ENCODE measurements at places on chromosomes 1 and 21. TPM values are rescaled to one million over a fixed set of nuclear protein-coding genes. Genes with fewer than 3 reads are reported as not detected.

PERM1 gene
- polyA plus RNA-seq, result 3.3 TPM

GRCh38 chr21:18089786-18090185 is 154.8 kb upstream of the CHODL start:
- no peak for DNase-seq

IRF6 gene
- polyA plus RNA-seq, result 0.34 TPM

SIPA1L2 gene
- 36.0 TPM for polyA plus RNA-seq

SPTA1 gene
- polyA plus RNA-seq, result 3.2 TPM

NUP210L gene
- polyA plus RNA-seq, result 0.03 TPM

CLCNKB gene
- not detected for polyA plus RNA-seq

DNA sequence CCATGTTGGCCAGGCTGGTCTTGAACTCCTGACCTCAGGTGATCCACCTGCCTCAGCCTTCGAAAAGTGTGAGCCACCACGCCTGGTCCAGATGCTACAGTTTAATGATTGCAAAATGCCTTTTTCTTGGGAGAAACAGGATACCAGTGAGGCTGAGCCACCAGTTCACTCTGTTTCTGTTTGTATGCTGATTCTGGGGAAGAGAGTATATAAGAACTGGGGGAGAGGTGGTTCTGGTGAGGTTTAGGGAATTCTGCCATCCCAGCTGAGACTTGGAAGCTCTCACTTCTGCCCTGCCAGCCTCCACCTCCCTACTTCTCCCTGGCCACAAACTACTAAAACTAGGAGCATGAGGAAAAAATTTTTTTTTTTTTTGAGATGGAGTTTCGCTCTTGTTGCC is 8.1 kb upstream of the PMF1 start:
- no peak for DNase-seq

DNA sequence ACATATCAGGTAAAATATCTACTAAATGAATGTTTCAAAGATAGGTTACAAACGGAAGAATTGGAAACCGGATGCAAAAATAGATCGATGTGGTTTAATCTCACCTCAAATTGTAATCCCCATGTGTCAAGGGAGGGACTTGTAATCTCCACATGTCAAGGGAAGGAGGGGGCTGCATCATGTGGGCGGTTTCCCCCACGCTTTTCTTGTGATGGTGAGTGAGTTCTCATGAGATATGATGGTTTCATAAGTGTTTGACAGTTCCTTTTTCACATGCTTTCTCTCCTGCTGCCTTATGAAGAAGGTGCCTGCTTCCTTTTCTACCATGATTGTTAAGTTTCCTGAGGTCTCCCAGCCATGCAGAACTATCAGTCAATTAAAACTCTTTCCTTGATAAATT is 408.7 kb upstream of the TMPRSS15 start:
- DNase-seq, result no peak

F13B gene
- polyA plus RNA-seq, result not detected

GRCh38 chr1:101282314-101283038 is 45.7 kb downstream of the S1PR1 start:
- no peak for DNase-seq

DNA sequence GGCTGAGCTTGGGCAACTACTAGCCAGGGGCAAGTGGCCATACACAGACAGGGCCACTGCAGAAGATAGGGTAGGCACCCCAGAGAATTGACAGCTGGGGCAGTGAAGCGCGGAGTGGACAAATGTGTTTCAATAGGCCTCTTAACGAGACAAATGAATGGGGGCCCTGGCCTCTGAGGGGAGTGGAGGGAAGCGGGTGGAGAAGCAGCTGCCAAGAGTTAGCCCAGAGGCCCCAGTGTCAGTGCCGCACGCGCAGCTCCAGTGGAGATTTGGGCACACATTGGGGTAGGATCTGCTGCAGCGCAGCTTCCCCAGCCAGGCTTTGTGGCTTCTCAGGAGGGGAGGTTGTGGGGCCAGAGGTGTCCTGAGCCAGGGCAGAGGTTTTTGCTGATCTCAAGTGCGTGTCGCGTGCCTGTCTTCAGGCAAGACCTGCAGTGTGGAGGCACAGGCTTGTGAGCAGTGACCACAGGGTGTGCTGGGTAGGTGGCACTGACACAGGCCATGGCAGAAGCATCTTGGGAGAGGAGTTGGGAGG is 16.9 kb downstream of the PTPRF start:
- DNase-seq, result no peak

FALEC gene
- polyA plus RNA-seq, result 1.1 TPM

REN gene
- not detected for polyA plus RNA-seq

TFF1 gene
- polyA plus RNA-seq, result not detected

IQGAP3 gene
- 5.5 TPM for polyA plus RNA-seq

- no peak for DNase-seq
These were observed 154.8 kb upstream of the POU3F1 start for GRCh38 chr1:38201431-38201830.

DNA sequence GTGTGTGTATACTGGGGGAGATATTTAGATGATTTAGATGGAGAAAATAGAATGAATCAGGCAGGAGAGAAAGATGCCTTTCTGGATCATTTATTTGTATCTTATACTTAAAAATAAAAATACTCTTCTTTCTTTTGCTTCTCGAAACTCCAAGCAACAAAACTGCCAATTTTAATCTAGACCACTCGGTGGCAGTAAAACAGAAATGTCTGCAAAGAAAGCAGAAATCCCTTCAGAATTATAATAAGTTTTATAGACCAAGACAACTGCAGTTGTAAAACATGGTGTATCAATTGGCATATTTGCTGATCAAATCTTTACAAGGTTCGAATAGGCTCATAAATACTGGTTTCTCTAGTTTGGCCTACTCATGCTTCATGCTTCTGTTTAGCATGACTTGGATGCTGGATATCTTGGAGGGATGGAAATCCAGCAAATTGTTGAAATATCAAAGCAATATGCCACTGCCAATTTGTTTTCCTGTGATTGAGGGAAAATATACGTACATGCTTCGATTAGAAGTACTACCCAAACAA is 15.1 kb upstream of the C1orf87 start:
- no peak for DNase-seq

- peak; percentile 5 for DNase-seq
These were observed 21.5 kb downstream of the NDUFS5 start for GRCh38 chr1:39047374-39048229.

GRCh38 chr1:236280438-236281197 is 1.1 kb downstream of the ERO1B start:
- DNase-seq, result no peak

- DNase-seq, result no peak
These were observed 601.2 kb downstream of the LMO4 start for GRCh38 chr1:87929906-87930305.

DNA sequence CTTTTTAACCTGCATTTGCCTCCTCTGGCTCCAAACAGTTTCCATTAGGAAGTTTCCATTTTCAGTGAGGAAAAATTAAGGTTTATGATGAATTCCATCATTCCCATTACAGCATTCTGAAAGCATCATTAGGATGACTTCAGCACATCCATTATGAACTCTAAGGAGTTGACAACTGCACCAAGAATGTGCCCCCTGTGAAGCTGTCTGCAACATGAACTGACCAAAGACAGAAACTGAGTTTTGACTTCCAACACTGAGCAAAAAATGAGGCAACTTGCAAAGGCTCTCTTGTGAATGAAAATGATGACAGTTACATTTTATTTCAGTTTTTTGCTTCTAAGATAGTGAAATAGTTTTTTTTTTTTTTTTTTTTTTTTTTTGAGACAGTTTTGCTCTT is 18.3 kb upstream of the KCNE1 start:
- DNase-seq, result no peak

GRCh38 chr1:238341395-238341794 is 450.7 kb upstream of the ZP4 start:
- DNase-seq, result no peak

DNA sequence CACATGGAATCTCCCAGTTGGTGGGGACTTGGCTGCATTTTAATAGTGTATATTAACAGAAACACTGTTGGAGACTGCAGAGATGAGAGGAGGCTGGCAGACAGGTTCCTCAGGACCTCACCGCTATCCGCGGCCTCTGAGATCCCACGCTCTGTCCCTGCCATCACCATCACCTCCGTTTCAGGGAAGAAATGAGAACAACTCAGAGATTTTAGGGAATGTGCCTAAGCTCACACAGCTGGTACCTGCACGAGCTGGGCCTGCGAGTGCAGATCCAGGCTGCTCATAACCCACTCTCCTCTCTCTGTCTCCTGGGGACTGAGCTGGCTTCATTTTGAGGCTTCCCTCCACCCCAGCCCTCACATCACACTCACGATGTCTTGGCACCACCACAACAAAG is 62.0 kb downstream of the UMODL1 start:
- no peak for DNase-seq

DNA sequence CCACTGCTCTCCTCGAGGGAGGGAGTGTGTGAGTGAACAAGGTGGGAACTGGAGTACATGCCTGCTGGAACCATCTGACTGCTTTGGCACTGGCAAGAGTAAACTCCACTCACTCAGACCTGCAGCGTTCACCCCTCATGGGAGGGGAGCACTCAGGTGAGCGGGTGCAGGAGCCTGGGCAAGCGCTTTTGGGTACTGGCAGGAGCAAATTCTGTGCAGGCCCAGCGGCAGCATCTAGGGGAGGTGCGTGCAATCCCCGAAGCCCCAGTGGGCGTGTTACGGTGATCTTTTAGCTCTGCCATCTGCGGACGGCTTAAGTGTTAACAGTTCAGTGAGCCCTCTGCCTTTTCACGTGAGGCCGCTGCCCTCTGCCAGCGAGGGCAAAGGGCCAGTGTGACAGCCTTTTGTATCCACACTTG is 127.4 kb downstream of the PATJ start:
- DNase-seq, result no peak

DNA sequence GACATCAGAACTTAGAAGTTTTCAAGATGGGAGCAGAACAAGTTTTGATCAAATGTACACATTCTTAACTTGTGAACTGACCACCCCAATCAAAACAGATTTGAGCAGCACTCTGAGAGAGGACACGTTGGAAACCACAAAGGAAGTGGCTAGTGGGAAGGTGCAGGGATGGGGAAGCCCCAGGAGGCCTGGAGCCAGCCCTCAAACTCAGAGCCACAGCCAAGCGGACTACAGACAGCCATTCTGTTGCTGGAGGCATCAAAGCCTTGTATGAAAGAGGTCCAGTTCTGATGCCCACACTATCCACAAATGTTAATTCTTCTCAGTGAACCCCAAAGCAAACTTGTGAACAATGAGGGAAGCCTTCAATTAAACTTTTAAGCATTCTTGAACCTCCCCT is 143.6 kb upstream of the RAB4A start:
- no peak for DNase-seq

WNT9A gene
- polyA plus RNA-seq, result 11.2 TPM

DNA sequence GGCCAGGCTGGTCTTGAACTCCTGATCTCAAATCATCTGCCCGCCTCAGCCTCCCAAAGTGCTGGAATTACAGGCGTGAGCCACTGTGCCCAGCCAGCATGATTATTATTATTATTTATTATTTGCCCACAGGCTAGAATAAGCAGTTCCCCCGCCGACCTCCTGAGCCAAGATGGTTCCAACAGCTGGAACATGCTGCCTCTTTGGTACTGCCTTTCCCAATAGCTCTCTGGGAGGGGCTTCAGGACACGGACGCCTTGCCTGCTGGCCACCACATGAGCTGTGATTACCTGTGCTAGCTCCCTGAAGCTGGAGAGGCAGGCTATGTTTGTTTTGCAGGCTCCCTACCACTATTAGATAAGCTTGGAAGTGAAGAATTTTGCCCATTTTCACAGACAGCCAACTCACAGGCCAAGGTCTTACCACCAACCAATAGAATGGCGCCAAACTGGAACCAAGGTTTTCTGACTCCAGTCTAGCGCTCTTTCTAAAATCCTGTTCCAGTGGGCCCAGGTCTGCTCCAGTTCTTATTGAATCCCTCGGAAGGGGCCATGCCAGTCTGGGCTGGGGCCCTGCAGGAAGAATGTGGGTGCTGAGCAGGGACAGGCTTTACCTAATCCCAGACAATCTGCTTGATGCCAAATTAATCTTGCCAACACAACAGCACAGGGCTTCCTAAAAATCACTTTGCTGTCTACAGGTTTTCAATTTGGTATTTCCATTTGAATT is 2.1 kb upstream of the GPR61 start:
- no peak for DNase-seq

DNA sequence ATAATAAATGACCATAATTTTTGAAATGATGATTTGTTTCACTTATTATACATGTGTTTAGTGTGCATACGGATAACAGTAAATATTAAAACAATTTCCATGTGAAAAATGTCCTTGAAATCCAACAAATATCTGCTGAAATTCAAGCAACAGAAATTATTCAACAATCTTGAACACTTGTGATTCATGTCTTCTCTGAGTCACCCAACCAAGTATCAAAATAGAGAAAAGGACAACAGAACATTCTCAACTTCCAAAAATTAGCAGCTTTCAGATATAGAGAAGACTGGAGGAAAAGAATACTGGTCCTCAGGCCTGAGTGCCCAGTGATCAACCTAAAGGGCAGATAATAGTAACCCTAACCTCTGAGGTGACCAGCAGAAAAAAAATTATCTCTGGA is 90.8 kb downstream of the VAV3 start:
- DNase-seq, result no peak

DNA sequence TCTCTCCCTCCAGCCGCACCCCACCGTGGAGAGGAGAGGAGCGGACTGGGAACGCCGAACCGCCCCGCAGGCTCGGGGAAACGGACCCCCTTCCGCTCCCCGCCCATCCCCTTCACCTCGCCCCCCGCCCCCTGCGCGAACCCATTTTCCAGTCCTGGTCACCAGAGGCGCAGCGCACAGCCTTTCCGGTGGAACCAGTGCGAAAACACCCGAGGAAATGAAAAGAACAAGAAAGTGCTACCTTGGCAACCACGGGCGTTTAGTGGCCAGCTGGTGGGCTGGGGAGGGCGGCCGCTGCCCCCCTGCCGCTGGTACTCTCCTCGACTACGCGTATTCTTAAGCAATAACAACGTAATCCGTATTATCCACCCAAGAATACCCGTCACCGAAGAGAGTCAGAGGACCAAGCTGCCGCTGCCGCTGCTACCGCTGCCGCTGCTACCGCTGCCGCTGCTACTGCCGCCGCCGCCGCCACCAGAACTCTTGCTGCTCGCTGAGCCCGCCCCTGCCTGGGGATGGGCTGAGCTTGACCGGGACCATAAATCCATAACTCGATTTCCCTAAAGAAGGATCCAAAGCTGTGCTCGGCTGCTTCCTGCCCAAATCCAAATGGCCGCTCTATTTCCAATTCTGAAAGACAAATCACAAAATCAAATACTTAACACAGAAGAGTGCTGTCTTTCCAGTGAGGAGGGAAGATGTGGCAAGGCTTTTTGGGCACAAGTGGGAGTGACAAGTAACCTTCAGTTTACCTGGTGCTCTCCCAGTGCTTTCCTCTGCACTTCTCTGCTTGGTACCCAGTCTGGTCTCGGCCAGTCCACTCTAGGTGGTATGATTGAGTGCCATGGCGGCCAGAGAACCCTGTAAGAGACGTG is 125.2 kb upstream of the DPYD start:
- no peak for DNase-seq

KCNE1 gene
- 0.54 TPM for polyA plus RNA-seq

Data from forelimb muscle (tissue), 1 donor.